ENCODE measurements at places on chromosomes 2 and 18. TPM values are rescaled to one million over a fixed set of nuclear protein-coding genes. Genes with fewer than 3 reads are reported as not detected.

The NMUR1 gene
- 0.08 TPM for total RNA-seq

The TRIM43 gene
- not detected for total RNA-seq

The SERPINB2 gene
- 12.5 TPM for total RNA-seq

GRCh38 chr2:155115846-155116245 lies 417.4 kb downstream of the KCNJ3 start:
- no peaks in the 10 kb centered on the region for H3K36me3 ChIP-seq
- DNase-seq, result no peak
- H3K27ac ChIP-seq, result no peak overlapping the region
- no peaks in the 10 kb centered on the region for H3K27me3 ChIP-seq
- no peak overlapping the region for H3K4me3 ChIP-seq

GRCh38 chr18:70386582-70386981 lies 97.7 kb downstream of the SOCS6 start:
- no peak for DNase-seq
- no peaks in the 10 kb centered on the region for H3K4me1 ChIP-seq
- H3K4me3 ChIP-seq, result no peak overlapping the region
- no peak overlapping the region for H3K27ac ChIP-seq
- no peaks in the 10 kb centered on the region for H3K36me3 ChIP-seq
- H3K27me3 ChIP-seq, result no peaks in the 10 kb centered on the region

- no peaks in the 10 kb centered on the region for H3K27me3 ChIP-seq
- no peak overlapping the region for H3K27ac ChIP-seq
- no peak overlapping the region for H3K4me3 ChIP-seq
- H3K36me3 ChIP-seq, result no peaks in the 10 kb centered on the region
Observed at GRCh38 chr2:179352181-179352580, 87.5 kb upstream of the SESTD1 start.

- no peak overlapping the region for H3K27ac ChIP-seq
- H3K36me3 ChIP-seq, result no peaks in the 10 kb centered on the region
- H3K4me3 ChIP-seq, result no peak overlapping the region
- no peak for DNase-seq
- H3K4me1 ChIP-seq, result no peaks in the 10 kb centered on the region
Observed at GRCh38 chr2:198273660-198274059, 469.3 kb downstream of the PLCL1 start.

- H3K27ac ChIP-seq, result no peak overlapping the region
- H3K4me1 ChIP-seq, result 0 out of 2 replicates have a peak, but pooled peaks cover 2% of the 10 kb centered on the region
- no peaks in the 10 kb centered on the region for H3K36me3 ChIP-seq
- H3K27me3 ChIP-seq, result no peaks in the 10 kb centered on the region
- no peak for DNase-seq
Observed at GRCh38 chr2:63678085-63678484, 89.3 kb downstream of the MDH1 start.

GRCh38 chr18:47996091-47996541 lies 65.7 kb upstream of the SMAD2 start:
- DNase-seq, result no peak
- no peak overlapping the region for H3K27ac ChIP-seq
- H3K27me3 ChIP-seq, result no peaks in the 10 kb centered on the region
- no peaks in the 10 kb centered on the region for H3K4me1 ChIP-seq
- no peak overlapping the region for H3K4me3 ChIP-seq

DNA sequence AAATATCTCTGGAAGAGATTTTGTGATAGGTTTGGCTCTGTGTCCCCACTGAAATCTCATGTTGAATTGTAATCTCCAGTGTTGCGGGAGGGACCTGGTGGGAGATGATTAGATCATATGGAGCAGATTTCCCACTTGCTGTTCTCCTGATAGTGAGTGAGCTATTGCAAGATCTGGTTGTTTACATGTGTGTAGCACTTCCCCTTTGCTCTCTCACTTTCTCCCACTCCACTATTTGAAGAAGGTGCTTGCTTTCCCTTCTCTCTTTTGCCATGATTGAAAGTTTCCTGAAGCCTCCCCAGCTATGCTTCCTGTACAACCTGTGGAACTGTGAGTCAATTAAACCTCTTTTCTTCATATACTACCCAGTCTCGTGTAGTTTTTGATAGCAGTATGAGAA lies 97.0 kb upstream of the FN1 start:
- no peaks in the 10 kb centered on the region for H3K4me1 ChIP-seq
- no peaks in the 10 kb centered on the region for H3K36me3 ChIP-seq
- no peaks in the 10 kb centered on the region for H3K27me3 ChIP-seq
- no peak overlapping the region for H3K4me3 ChIP-seq
- DNase-seq, result no peak

All from GM12878 (cell line).